ENCODE measurements at places on chromosomes 12 and 14.

GRCh38 chr12:89689306-89689705 lies 19.3 kb downstream of the ATP2B1 start:
- DNase-seq: no peak

- no peak for DNase-seq
Observed at GRCh38 chr14:90388437-90388836, 8.4 kb upstream of the CALM1 start.

- no peak for DNase-seq
Observed at GRCh38 chr12:29638528-29638927, 141.0 kb upstream of the OVCH1 start.

GRCh38 chr12:1226951-1227350 lies 235.9 kb downstream of the ERC1 start:
- no peak for DNase-seq

GRCh38 chr12:93156086-93156716 lies 221.5 kb upstream of the NUDT4 start:
- no peak for DNase-seq

DNA sequence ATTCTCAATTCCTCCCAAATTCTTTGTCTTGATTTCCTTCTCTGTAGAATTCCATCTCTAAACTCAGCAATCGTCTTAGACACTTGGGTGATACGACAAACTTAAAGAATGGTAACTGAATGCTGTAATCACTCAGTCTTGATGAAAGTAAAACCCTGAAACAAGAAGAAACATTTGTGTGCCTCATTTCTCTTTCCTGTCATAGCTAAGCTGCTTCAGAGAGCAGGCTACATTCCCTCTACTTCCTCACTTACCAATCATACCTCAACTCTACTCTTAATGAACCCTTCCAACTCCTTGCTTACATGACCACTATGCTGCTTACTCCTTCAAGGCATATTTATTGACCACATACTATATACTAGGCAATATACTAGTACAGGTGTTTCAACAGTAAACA lies 8.3 kb downstream of the MAP4K5 start:
- no peak for DNase-seq

DNA sequence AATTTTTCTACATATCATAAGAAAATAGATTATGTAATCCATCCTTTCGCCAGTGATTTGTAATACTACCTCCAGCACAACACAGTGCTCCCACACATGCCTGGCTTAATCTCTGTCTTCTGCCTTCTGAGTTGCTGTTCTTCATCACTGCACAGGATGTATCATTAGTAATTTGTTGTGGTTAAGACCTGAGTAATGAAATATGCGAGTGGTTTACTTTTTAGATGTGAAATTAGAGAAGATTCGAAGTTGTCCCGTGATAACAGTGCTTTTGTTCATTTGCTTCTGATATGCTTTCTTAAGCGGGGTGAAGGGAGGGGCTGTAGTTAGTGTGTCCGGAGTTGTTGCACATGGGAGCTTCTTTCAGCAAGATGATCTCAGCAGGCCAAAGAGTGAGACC lies 18.1 kb downstream of the KRT85 start:
- no peak for DNase-seq

GRCh38 chr12:116037941-116038837 lies 239.3 kb downstream of the MED13L start:
- DNase-seq: no peak

GRCh38 chr14:34212172-34212929 lies 249.7 kb downstream of the SPTSSA start:
- DNase-seq: no peak
